ENCODE measurements at places on chromosomes 3 and 15. TPM values are rescaled to one million over a fixed set of nuclear protein-coding genes. Genes with fewer than 3 reads are reported as not detected.

The SLC24A5 gene
- not detected for total RNA-seq

The IGF2BP2 gene
- 0.46 TPM for total RNA-seq

The GOLGB1 gene
- total RNA-seq: 31.8 TPM

The PEAK1 gene
- 26.2 TPM for total RNA-seq

The CLDN11 gene
- total RNA-seq: not detected

The CPA3 gene
- not detected for total RNA-seq

The PPIB gene
- 167 TPM for total RNA-seq

The PLCD1 gene
- 18.5 TPM for total RNA-seq

The COL8A1 gene
- total RNA-seq: not detected

Data from activated naive CD4-positive, alpha-beta T cell treated with anti-CD3 and anti-CD28 coated beads, Interleukin-2, amount 50 U/mL, for 72 hours (primary cell).